ENCODE measurements at places on chromosomes 12 and 14. TPM values are rescaled to one million over a fixed set of nuclear protein-coding genes. Genes with fewer than 3 reads are reported as not detected.

OTOGL gene
- not detected for total RNA-seq

IFI27L1 gene
- total RNA-seq = 18.9 TPM

RPGRIP1 gene
- total RNA-seq = 0.15 TPM

CCT2 gene
- 351 TPM for total RNA-seq

BMP4 gene
- total RNA-seq = 1.6 TPM
